ENCODE measurements at places on chromosomes 2 and 18.

- peaks cover 17% of the 10 kb centered on the region for H3K36me3 ChIP-seq
- H3K27me3 ChIP-seq: no peaks in the 10 kb centered on the region
- peak overlapping the region; percentile 62 for H3K27ac ChIP-seq
- peaks cover 24% of the 10 kb centered on the region for H3K4me1 ChIP-seq
Measured at GRCh38 chr2:99867770-99868169, 274.6 kb downstream of the AFF3 start.

GRCh38 chr18:5466256-5466655 lies 77.5 kb downstream of the EPB41L3 start:
- peaks cover 14% of the 10 kb centered on the region for H3K27me3 ChIP-seq
- H3K4me3 ChIP-seq: no peak overlapping the region
- no peaks in the 10 kb centered on the region for H3K36me3 ChIP-seq
- no peak for DNase-seq
- no peak overlapping the region for H3K27ac ChIP-seq

DNA sequence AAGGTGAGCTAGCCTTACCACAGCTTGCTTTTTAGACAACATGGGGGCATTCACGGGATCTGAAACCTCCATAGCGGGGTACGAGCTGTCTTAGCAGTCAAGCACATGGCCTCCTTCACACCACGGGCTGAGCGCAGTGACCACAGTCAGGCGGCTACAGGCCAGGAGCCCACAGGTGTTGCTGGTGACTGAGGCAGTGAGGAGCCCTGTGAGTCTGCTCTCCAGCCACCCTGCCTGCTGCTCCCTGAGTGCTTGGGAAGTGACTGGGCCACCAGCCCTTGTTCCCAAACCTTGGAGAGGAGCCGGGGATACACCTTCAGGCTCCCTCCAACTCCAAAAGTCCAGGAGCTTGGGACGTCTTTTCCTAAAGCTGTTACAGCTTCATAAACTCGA lies 418.1 kb upstream of the MYT1L start:
- DNase-seq: no peak
- H3K27ac ChIP-seq: no peak overlapping the region
- no peaks in the 10 kb centered on the region for H3K4me1 ChIP-seq
- H3K4me3 ChIP-seq: no peak overlapping the region

DNA sequence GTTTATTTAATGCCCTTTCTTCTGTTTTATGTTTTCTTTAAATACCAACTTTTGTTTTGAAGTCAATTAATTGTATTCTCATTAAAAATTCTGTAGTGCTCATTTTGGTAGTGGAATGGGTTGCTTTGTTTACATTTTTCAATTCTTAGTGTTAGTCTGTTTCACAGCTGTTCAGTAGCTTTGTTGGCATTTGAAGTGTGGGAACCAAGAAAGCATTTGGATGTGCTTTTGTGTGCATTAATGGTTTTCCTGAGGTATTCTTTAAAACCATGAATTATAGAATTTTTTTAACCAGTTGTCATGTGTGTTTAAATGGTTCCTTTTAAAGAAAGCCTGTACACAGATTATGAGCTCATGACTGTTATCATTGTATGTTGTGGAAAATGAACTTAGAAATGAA lies 19.7 kb downstream of the MIB1 start:
- H3K36me3 ChIP-seq: no peaks in the 10 kb centered on the region
- H3K4me3 ChIP-seq: no peak overlapping the region
- peaks cover 11% of the 10 kb centered on the region for H3K4me1 ChIP-seq
- no peak for DNase-seq
- no peak overlapping the region for H3K27ac ChIP-seq

- H3K36me3 ChIP-seq: no peaks in the 10 kb centered on the region
- no peaks in the 10 kb centered on the region for H3K4me1 ChIP-seq
- no peak overlapping the region for H3K4me3 ChIP-seq
- H3K27me3 ChIP-seq: no peaks in the 10 kb centered on the region
Measured at GRCh38 chr2:147430408-147430807, 414.4 kb upstream of the ACVR2A start.

DNA sequence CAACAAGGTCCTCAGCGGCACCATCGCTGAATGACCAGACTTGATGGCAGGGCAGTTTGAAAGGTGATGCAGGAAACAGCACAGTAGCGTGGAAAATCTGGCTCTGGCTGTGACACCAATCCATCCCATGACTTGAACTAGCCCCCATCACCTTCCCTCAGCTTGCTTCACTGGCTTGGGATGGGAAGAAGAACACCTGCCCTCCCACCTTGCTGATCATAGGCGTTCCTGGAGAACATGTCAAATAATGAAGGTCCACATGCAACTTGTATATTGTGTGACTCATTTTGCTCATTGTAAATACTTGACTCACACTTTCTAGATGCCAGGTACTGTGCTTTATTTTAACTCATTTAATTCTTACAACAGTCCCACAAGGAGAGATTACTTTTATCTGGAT lies 292.4 kb upstream of the SPRED2 start:
- no peak overlapping the region for H3K27ac ChIP-seq
- no peak for DNase-seq
- H3K4me3 ChIP-seq: no peak overlapping the region
- peaks cover 2% of the 10 kb centered on the region for H3K27me3 ChIP-seq
- no peaks in the 10 kb centered on the region for H3K36me3 ChIP-seq

- H3K36me3 ChIP-seq: no peaks in the 10 kb centered on the region
- no peak overlapping the region for H3K27ac ChIP-seq
- peaks cover 3% of the 10 kb centered on the region for H3K4me1 ChIP-seq
- DNase-seq: no peak
Measured at GRCh38 chr2:101410746-101411145, 23.4 kb upstream of the CREG2 start.

DNA sequence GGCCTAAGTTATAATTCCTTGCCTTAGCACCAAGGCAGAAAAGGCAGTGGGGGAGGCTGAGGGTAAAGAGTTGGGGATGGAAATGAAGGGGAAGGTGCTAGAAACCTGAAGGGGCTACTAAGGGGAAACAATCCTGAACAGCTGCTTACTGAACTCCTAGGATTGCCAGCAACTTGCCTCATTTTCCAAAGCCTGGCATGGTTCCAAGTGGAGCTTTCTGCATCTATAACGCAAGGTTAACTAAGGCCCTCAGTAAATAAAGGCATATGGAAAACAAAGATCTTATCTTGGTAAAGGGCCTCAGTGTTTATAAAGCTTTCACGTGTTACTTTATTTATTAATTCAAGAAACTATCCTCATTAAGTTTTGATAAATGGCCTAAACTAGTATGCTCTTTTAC lies 10.9 kb downstream of the MEP1B start:
- H3K4me1 ChIP-seq: no peaks in the 10 kb centered on the region
- peaks cover 1% of the 10 kb centered on the region for H3K27me3 ChIP-seq
- H3K4me3 ChIP-seq: no peak overlapping the region
- no peaks in the 10 kb centered on the region for H3K36me3 ChIP-seq

DNA sequence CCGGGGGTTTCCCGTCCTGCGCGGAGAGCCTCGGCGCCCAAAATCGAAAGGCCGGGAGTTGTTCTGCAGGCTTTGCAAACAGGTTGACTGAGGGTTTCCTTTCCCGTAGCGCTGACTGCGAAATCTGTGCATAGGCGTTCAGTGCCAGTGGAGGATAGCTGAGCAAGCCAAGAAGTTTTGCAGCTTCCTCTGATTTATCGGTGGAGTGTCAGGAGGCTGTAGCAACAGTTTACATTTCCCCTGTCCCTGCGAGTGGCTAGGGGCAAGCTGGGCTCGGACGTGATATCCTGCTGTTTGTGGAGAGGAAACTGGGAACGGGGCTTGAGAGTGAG lies 694 bp downstream of the THSD7B start:
- no peak overlapping the region for H3K27ac ChIP-seq
- no peak for DNase-seq
- H3K4me1 ChIP-seq: peaks cover 4% of the 10 kb centered on the region

- no peak for DNase-seq
- H3K4me3 ChIP-seq: no peak overlapping the region
- no peaks in the 10 kb centered on the region for H3K27me3 ChIP-seq
- H3K27ac ChIP-seq: no peak overlapping the region
- H3K36me3 ChIP-seq: peaks cover 12% of the 10 kb centered on the region
Measured at GRCh38 chr18:9348079-9348671, 13.6 kb downstream of the TWSG1 start.

DNA sequence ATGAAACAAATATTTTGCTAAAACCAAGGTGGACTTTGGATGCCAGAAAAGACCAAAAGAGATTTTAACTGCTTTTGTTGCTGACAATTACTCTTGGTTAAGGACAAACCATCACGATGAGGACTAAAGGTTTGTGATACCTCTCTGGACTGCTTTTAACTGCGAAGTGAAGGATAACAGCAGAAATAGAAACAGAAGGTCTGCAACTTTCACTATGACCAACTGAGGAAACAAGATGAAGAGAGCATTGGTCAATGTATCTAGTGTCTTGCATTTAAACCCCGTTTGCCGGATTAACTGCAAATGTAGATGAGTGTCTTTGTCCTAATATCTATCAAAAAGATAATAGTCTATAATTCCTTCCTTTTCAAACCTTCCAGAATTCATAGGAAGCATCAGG lies 541.7 kb downstream of the ERBB4 start:
- no peak for DNase-seq
- no peaks in the 10 kb centered on the region for H3K36me3 ChIP-seq
- no peaks in the 10 kb centered on the region for H3K27me3 ChIP-seq
- no peak overlapping the region for H3K27ac ChIP-seq
- no peak overlapping the region for H3K4me3 ChIP-seq
- H3K4me1 ChIP-seq: no peaks in the 10 kb centered on the region

DNA sequence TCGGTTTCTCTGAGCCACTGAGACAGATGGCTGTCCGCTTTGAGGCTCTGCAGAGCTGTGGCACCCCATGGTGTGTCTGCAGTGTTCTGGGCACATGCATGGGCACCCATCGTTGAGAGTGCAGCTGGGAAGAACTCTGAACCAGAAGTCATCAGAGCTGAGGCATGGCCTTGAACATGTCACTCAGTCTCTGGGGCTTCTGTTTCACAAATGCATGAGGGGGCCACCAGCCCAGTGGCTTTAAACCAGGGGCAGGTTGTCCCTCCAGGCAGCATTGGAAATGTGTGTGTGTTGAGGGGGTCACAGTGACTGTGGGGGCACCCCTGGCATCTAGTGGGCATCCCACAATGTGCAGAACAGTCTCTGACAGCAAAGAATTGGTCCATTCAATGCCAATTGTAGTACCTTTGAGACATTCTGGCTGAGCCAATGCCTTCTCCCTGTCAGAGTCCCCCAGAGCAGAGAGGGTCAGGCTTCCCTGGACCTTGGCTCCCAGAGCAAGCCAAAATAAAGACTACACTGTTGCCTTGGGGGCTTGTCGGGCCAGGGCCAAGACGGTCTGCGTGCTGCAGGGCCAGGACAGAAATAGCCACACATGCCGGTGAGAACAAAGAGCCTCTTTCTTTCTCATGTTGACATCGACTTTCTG lies 9.3 kb upstream of the PSMD1 start:
- no peak overlapping the region for H3K4me3 ChIP-seq
- H3K36me3 ChIP-seq: no peaks in the 10 kb centered on the region
- H3K27ac ChIP-seq: no peak overlapping the region
- no peaks in the 10 kb centered on the region for H3K27me3 ChIP-seq

DNA sequence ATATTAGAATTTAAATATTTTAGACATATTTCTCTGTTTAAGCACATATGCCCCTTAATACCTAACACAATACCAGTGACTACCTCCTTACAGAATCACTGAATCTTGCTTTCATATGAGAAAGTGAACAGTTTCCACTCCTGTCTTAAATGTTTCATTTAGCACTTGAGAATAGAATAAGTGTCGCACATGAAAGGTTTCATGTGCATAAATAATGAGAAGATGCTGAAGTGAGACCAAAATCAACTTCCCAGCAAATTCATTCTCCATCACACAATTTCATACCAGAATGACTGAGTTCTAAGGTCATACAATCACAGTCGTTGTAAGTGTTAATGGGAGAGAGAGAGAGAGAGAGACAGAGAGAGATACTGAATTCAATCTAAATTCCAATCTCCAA lies 51.2 kb downstream of the ATIC start:
- H3K4me3 ChIP-seq: no peak overlapping the region
- H3K4me1 ChIP-seq: peaks cover 3% of the 10 kb centered on the region
- H3K36me3 ChIP-seq: peaks cover 16% of the 10 kb centered on the region
- H3K27ac ChIP-seq: no peak overlapping the region

GRCh38 chr2:153872311-153873051 lies 759 bp downstream of the GALNT13 start:
- peaks cover 3% of the 10 kb centered on the region for H3K36me3 ChIP-seq
- H3K27me3 ChIP-seq: peaks cover 7% of the 10 kb centered on the region
- no peak for DNase-seq

DNA sequence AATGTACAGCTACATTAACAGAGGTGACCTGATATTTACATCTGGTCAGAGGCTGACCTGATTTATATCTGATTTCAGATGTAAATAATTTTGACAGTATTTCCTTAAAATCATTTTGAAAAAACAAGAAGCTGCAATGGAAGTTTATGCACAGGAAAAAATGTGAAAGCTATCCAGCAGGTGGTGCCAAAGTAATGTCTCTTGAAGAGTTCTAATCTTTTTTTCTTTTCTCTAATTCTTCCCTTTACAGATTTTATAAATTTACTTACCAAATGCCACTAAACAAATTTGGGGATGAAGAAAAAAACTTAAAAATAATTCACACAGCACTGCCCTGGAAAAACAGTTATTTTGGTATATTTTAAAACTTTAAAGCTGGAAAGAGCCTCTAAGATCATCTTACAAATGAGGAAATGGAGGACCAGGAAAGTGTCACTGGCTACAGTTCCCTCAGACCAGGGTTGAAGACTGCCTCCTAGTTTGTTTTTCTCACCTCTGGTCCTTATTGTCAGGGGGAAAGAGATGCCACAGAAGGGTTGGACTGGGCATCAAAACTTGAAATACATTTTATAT lies 16.4 kb upstream of the FBLN7 start:
- DNase-seq: peak; percentile 31
- H3K4me1 ChIP-seq: peaks cover 2% of the 10 kb centered on the region
- H3K36me3 ChIP-seq: peaks cover 24% of the 10 kb centered on the region
- H3K27ac ChIP-seq: peak overlapping the region; percentile 73
- H3K27me3 ChIP-seq: no peaks in the 10 kb centered on the region

DNA sequence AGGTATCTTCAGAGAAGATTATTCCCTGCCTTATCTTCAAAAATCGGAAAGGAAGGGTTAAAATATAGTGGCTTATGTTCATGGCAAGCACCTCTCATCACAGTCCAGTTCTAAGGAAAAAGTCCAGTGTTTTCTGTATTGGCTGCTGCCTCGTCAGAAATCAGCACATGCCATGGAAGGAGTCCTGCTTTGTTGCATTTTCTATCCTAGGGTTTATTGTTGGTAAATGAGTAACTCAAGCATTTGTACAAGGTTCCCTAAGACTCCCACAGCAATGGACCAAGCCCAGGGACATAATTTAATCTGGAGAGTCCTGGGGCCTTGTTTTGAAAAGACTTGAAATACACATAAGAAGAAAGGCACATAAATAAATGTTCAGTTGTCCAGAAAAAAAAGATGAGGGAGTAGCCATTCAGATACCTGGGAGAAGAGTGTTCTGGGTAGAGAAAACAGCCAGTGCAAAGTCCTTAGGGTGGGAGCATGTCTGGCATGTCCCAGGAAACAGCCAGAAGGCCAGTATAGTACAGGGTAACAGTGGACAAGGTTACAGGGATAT lies 26.4 kb downstream of the NBEAL1 start:
- no peaks in the 10 kb centered on the region for H3K4me1 ChIP-seq
- no peaks in the 10 kb centered on the region for H3K27me3 ChIP-seq
- H3K4me3 ChIP-seq: no peak overlapping the region
- DNase-seq: no peak
- H3K27ac ChIP-seq: no peak overlapping the region

All from memory B cell (primary cell).